Activated CD4-positive, alpha-beta T cell treated with anti-CD3 and anti-CD28 coated beads, Interleukin-2, amount 50 U/mL, for 4 hours (primary cell): ENCODE measurements at places on chromosomes 3 and 15.

- no peak for DNase-seq
Observed at GRCh38 chr3:149013726-149014125, 22.4 kb downstream of the GYG1 start.

DNA sequence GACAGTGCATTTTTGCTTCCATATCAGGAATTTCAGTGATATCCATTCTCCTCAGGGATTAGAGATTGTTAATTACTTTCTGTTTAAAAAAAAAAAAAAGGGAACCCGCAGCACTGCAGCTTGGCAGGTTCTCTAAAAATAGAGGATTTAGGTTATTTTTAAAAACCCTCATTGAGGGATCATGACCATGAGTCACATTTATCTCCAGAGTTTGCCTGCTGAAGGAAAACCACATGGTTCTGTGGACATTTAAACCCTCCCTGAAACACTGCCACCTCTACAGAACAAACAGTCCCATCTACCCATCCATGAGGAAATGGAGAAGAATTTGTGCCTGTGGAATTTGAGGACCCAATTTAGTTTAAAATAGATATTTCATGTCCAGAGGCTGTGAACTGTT, 66.2 kb upstream of the UBE2E1 start:
- no peak for DNase-seq

GRCh38 chr15:81384891-81385720, 11.1 kb upstream of the TMC3 start:
- DNase-seq: no peak

DNA sequence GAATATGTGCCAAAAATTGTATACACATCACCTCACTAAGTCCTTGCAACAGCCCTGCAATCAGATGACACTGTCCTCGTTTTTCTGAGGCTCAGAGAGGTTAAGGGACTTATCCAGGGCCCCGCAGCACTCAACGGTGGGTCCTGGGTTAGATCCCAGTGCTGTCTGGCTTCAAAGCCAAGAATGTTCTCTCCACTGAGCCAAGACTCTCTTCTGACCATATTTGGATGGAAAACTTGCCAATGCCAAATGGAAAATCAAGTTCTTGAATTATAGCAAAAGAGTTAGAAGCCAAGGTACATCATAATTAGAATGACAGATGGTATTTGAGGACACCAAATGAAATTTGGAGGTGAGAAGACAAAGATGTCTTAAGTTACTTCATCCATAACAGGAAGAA, 75.9 kb downstream of the NCEH1 start:
- no peak for DNase-seq

DNA sequence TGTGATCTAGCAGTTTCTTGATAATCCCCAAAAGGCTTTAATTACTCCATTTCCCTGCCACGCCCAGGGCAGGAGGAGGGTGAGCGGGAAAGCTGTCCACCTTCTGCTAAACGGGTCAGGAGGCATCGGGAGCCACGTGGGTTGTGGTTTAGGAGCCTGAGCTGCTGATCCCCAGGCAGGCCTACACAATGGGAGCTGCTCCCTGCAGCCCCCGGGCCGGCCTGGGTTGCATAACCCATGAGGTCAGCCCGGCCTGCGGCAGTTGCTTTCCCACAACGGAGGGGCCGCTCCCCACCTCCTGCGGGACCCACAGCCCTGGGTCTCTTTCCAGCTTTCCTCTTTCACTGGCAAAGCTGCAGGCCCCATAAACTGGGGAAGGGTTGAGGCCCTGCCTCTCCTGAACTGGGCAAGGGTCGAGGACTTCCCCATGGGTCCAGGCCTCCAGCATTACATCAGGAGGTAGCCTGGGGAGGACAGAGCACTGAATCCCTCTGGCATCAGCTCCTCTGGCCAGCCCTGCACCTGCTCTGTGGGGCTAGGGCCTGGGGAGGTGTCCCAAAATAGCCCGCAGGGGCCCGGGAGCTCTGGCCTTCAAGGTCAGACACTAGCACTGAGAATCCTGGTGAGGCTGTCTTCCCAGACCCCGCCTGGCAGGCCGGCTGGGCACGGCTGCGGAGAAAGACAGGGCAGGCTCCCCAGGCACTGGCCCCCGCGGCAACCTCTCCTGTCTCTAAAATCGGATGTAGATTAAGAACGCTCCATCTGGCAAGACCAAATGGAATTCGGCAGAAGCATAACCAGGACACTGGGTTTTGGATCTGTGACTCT, 47.3 kb downstream of the ZDHHC19 start:
- no peak for DNase-seq

DNA sequence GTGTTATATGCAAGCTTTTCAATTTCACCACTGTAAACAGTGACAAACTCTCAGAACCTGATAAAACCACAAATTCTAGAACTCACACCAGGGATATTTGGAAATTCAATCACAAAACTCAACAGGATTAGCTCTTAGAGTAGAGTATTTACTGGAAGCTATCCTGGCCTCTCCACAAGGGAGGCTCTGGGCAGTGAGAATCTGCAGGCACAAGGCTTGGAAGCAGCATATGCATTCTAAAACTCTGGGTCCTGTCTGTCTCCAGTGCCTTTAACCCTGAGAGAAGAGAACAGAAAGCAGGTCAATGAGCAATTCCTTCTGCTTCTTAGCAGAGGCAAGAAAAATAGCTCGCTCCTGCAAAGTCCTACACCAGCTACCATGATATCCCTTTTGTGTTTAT, 23.4 kb downstream of the PLSCR4 start:
- DNase-seq: no peak

GRCh38 chr3:28109829-28110228, 131.6 kb upstream of the CMC1 start:
- DNase-seq: no peak
